Activated effector memory CD4-positive, alpha-beta T cell treated with Interleukin-2 at 50 U/mL for 16 hours (primary cell): ENCODE measurements at places on chromosomes 12 and 14.
A peak's percentile ranks its signal among the peaks of the same experiment; 100 is the strongest.

GRCh38 chr14:33978892-33979612, 28.2 kb upstream of the EGLN3 start:
- no peak for DNase-seq

- no peak for DNase-seq
Observed at GRCh38 chr12:71158361-71158882, 623 bp upstream of the TSPAN8 start.

DNA sequence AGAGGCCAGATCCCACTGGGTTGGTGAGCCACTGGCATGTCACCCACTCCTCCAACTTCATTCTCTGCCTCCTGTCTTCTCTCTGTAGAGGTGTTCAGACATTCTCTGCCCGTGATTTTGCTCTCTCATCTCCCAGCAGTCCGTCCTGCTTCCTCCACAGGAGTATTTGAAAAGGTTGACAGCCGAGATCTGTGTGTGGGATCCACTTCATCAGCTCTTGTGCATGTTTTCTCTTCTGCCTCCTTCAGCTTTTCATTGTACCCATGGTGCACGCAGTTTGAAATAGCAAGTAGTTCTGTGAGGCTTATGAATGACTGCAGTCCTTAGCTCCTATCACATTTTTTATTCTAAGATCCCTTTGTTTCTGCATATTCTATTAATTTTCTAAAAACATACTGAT, 34.8 kb downstream of the ZC3H14 start:
- no peak for DNase-seq

- no peak for DNase-seq
Observed at GRCh38 chr14:77158175-77158881, 16.7 kb upstream of the ZDHHC22 start.

DNA sequence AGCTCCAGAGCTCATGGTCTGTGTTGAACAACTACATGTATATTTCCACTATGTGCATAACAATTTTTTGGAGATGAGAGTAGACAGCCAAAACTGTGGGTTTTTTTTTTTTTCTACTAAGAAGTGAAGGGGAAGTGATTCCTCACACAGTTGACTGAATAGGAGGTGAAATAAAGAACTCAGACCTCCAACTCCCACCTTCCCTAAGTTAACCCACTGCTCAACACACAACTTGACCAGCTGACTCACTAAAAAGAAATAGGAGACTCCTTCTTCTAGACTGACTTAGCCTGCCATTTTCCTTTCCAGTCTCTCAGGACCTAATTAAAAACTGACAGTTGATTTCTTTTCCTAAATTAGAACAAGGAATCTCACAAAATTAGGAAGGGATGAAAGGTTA, 1.7 kb downstream of the M6PR start:
- no peak for DNase-seq

- DNase-seq = no peak
Observed at GRCh38 chr12:102685841-102686240, 205.5 kb upstream of the IGF1 start.

GRCh38 chr12:19220852-19221466, 91.4 kb downstream of the PLEKHA5 start:
- DNase-seq = no peak

DNA sequence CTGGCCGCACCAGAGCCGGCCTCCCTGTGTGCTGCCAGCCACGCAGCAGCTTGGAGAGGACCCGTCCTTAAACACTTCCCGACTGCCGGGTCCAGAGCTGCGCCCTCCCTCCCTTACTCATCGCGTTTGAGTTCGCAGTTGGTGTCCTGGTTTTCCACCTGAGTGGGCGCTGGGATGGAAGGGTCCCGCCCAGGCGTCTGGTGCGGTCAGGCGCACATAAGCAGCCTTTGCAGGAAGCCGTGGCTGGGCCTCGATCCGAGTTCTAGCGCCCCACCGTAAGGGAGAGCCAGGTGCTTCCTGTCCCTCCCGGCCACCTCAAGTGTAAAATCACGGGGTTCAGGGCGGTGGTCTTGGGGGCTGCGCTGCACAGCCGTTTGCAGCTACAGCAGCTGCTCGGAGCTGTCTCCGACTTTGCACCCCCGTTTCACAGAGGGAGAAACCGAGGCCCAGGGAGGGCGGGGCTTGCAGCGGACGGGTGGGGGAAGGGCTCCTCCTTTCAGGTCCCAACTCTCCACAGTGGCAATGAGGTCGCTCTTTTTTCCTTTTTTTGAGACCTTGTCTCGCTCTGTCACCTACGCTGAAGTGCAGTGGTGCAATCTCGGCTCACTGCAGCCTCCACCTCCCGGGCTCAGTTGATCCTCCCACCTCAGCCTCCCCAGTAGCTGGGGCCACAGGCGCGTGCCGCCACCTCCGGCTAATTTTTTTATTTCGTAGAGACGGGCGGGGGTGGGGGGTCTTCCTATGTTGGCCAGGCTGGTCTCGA, 51.3 kb downstream of the LRCOL1 start:
- DNase-seq = no peak

GRCh38 chr12:25254271-25254880, 3.6 kb upstream of the KRAS start:
- DNase-seq = no peak

DNA sequence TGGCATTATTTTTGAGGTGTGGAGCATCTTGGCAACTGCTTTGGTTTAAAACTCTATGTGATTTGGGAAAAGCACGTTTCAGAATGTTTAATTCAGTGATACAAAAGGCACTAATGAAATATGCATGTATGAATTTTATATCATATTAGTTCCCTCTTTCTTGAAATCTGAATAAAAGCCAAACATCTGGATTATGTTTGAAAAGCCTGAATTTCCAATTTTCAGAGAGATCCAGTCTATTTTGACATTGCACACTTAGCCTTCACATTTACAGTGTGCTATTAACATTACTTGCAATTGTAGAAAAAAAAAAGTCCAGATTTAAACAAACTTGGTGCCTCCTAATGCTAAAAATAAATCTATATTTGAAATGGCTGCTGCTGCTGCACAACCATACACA, 219.1 kb upstream of the NPAS3 start:
- no peak for DNase-seq

- no peak for DNase-seq
Observed at GRCh38 chr12:482061-482460, 22.3 kb downstream of the B4GALNT3 start.

DNA sequence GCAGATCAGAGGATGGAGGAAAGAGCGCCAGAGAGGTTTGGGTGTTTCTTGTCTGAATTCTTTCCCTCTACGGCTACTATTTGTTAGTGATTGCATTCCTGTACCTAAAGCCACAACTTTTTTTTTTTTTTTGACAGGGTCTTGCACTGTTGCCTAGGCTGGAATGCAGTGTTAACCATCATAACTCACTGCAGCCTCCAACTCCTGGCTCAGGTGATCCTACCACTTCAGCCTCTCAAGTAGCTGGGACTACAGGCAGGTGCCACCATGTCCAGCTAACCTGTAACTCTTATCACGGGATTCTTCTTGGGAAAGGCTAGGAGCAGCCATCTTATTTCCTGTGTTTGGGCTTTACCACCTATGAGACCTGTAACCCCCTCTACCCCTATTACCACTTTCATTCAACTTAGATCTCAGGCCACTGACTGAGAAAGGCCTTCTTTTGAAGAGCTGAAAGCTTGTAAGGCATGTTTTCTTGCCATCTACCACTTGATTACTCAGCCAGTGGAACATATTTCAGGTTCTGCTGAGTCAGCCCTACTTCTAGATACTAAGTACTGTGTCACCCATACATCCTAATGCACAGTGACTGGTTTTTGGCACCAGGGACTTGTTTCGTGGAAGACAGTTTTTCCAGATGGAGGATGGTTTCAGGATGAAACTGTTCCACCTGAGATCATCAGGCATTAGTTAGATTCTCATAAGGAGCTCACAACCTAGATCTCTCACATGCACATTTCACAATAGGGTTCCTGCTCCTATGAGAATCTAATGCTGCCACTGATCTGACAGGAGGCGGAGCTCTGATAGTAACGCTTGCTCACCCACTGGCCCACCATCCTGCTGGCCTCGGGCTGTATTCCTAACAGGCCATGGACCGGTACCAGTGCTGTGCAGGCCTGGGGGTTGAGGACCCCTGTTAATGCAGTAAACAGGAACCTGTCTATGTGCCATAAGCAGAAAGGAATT, 6.9 kb downstream of the VEZT start:
- no peak for DNase-seq

DNA sequence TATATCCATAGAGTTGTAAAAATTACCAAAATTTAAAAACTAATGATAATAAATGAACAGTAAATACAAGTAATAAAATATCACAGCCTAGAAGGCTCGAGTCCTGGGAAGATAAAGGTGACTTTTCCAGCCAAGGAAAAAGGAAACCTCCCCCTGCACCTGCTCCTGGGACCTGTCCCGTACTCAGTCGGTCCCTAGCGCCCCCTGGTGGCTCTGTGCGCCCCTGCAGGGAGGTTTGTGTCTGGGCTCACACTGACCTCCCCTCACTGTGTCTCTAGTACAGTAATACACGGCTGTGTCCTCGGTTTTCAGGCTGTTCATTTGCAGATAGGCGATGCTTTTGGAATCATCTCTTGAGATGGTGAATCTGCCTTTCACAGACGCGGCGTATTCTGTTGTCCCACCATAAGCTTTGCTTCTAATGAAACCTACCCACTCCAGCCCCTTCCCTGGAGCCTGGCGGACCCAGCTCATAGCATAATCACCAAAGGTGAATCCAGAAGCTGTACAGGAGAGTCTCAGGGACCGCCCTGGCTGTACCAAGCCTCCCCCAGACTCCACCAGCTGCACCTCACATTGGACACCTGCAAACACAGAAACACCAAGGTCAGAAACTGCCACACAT, 1030.4 kb downstream of the TMEM121 start:
- peak; percentile 51 for DNase-seq
